HFFc6 (cell line): ENCODE measurements at places on chromosomes 2 and 18. TPM values are rescaled to one million over a fixed set of nuclear protein-coding genes. Genes with fewer than 3 reads are reported as not detected.

DNA sequence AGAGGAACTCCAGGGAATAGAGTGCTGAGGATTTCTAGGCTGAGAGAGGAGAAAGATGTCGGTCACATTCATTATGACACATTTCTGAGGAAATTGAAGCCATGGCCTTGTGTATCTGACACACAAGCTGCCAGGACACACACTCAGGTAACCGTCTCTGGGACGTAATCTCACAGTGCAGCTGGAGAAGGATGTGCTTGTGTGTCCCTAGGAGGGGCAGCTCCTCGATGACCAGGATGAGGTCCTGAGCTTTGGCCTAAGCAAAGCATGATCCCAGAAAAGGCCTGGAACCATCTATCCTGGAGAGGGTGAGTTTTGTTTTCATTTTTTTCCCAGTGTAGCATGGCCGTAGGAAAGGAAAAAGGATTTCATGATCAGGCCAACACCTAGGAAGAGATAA is 102.2 kb downstream of the CAPN13 start:
- H3K36me3 ChIP-seq, result peaks cover 13% of the 10 kb centered on the region
- no peaks in the 10 kb centered on the region for H3K4me1 ChIP-seq
- H3K27ac ChIP-seq, result no peak overlapping the region
- no peaks in the 10 kb centered on the region; the same call in none of the 2 replicates for H3K27me3 ChIP-seq
- H3K4me3 ChIP-seq, result no peak overlapping the region

GRCh38 chr2:219298759-219299371 is 10.3 kb downstream of the PTPRN start:
- H3K27me3 ChIP-seq, result peaks cover 6% of the 10 kb centered on the region
- H3K27ac ChIP-seq, result no peak overlapping the region
- H3K4me3 ChIP-seq, result no peak overlapping the region
- H3K36me3 ChIP-seq, result no peaks in the 10 kb centered on the region

IL36RN gene
- not detected in 3 replicates for total RNA-seq

GRCh38 chr2:151769606-151770005 is 35.3 kb upstream of the NEB start:
- no peak for DNase-seq
- peaks cover 45% of the 10 kb centered on the region for H3K4me1 ChIP-seq
- no peak overlapping the region for H3K4me3 ChIP-seq
- no peak overlapping the region for H3K27ac ChIP-seq
- no peaks in the 10 kb centered on the region for H3K27me3 ChIP-seq

DNA sequence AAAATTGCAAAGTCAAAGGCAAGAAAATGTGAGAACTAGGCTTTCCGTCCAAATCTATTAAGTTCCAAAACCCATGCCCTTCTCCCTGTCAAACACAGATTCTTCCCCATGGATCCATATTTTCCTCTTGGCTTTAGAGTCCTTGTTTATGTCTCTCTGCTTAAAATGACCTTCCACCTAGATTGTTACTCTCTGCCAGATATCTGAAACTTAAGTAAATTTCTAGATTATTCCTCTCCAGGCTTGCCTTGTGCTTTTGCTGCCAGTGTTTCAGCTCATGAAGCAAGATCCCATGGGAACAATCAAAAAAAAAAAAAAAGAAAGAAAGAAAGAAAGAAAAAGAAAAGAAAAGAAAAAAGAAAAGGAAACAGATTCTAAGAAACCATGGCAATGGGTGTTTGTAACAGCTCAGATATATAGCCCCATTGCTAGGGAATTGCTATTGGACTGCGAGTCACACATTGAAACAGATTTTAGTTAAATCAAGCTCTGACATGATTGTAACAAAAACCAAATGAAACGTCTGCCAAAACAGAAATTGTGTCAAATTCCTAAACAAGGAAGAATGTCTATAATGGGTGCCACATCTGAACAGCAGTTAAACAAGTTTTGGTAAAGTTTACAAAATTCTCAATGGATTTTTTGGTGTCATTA is 660.7 kb upstream of the CNTNAP5 start:
- no peak overlapping the region for H3K27ac ChIP-seq
- H3K27me3 ChIP-seq, result no peaks in the 10 kb centered on the region
- H3K4me1 ChIP-seq, result no peaks in the 10 kb centered on the region

DNA sequence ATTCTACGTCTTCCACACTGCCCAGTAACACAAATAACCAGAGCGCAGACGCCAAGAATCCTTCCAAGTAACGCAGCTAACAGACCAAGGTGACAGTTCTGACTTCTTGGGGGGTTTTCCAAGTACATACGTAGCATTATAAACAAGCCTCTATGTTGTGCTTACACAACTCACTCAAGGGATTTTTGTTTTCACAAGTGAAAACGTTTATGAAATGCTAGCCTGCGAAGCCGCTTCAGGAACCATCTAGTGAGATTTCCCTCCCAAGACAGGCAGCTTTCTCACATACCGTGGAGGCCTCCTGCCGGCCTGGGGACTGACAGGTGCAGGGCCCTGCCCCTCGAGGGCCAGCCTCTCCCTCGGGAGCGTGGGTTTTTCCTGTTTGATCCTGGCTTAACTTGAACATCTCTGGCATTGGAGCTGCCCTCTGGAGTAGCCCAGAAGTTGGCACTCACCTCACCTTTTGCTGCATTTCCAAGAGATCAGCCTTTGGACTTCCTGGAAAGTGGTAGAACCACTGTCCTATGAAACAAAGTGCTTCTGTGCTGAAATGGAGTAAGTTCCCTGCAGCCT is 151.1 kb downstream of the MBP start:
- H3K4me1 ChIP-seq, result no peaks in the 10 kb centered on the region
- H3K36me3 ChIP-seq, result peaks cover 8% of the 10 kb centered on the region; the same call in 1 of the 2 replicates
- DNase-seq, result no peak
- H3K27ac ChIP-seq, result no peak overlapping the region
- H3K27me3 ChIP-seq, result peaks cover 2% of the 10 kb centered on the region
- no peak overlapping the region for H3K4me3 ChIP-seq

DNA sequence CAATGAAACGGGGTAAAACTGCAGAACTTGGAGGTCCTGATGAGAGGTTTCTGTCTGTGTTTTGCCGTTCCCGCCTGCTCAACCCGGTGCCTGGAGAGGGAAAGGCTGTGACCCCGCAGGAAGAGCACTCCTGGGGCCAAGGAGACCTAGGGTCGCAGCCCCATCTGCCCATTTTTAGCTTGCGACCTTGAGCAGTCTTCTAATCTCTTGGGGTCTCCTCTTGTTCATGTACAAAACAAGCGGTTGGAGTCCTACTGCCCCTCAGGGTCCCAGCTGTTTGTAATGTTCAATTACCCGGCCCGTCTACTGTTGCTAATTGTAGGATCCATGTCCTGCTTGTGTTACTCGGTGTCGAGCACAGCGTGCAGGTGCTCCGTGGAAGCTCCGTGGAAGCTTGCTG is 104.5 kb downstream of the PTGR3 start:
- no peak for DNase-seq
- H3K36me3 ChIP-seq, result peaks cover 4% of the 10 kb centered on the region; the same call in 1 of the 2 replicates
- no peak overlapping the region for H3K27ac ChIP-seq
- H3K27me3 ChIP-seq, result peaks cover 31% of the 10 kb centered on the region
- no peak overlapping the region for H3K4me3 ChIP-seq

- peak overlapping the region; percentile 75 for H3K4me3 ChIP-seq
- no peaks in the 10 kb centered on the region; the same call in 1 of the 2 replicates for H3K27me3 ChIP-seq
- peaks cover 16% of the 10 kb centered on the region for H3K4me1 ChIP-seq
- peak; percentile 15 for DNase-seq
- no peaks in the 10 kb centered on the region for H3K36me3 ChIP-seq
These were observed 611 bp downstream of the TCF7L1 start for GRCh38 chr2:85133751-85134254.

DNA sequence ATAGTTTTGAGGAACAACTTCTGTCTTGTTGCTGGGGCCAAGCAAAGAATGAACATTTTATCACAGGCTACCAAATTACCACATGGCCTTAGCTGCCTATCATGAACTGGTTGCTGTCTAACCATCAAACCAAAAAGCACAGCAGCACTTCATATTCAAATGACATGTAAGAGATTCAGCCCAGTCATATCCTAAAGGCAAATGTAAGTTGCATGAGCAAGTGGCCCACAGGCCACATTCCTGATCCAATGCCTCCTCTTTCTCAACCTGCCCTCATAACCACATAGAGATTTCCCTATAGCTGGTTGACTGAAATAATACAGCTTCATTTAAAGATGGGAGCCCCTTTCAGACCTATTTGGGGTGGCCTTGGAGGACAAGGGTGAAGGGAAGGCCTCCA is 572.3 kb downstream of the IRS1 start:
- no peaks in the 10 kb centered on the region for H3K36me3 ChIP-seq
- no peaks in the 10 kb centered on the region for H3K27me3 ChIP-seq
- no peak overlapping the region for H3K27ac ChIP-seq
- peaks cover 10% of the 10 kb centered on the region for H3K4me1 ChIP-seq

GRCh38 chr2:134351899-134352298 is 98.0 kb downstream of the MGAT5 start:
- H3K36me3 ChIP-seq, result peaks cover 39% of the 10 kb centered on the region
- H3K27me3 ChIP-seq, result peaks cover 2% of the 10 kb centered on the region; the same call in 1 of the 2 replicates
- no peak overlapping the region for H3K4me3 ChIP-seq
- peaks cover 17% of the 10 kb centered on the region for H3K4me1 ChIP-seq

- peaks cover 19% of the 10 kb centered on the region for H3K27me3 ChIP-seq
- H3K4me1 ChIP-seq, result peaks cover 11% of the 10 kb centered on the region
- no peaks in the 10 kb centered on the region for H3K36me3 ChIP-seq
- DNase-seq, result no peak
- H3K27ac ChIP-seq, result no peak overlapping the region
- no peak overlapping the region for H3K4me3 ChIP-seq
These were observed 36.6 kb downstream of the SCTR start for GRCh38 chr2:119487434-119488244.

GRCh38 chr2:137939026-137939425 is 25.2 kb upstream of the HNMT start:
- no peaks in the 10 kb centered on the region for H3K36me3 ChIP-seq
- H3K27ac ChIP-seq, result no peak overlapping the region
- H3K27me3 ChIP-seq, result peaks cover 18% of the 10 kb centered on the region; the same call in 1 of the 2 replicates
- H3K4me3 ChIP-seq, result no peak overlapping the region
- no peaks in the 10 kb centered on the region for H3K4me1 ChIP-seq
- DNase-seq, result no peak

GRCh38 chr18:59907660-59908059 is 7.9 kb downstream of the PMAIP1 start:
- peaks cover 7% of the 10 kb centered on the region; the same call in 1 of the 2 replicates for H3K36me3 ChIP-seq
- peaks cover 83% of the 10 kb centered on the region for H3K4me1 ChIP-seq
- no peak for DNase-seq
- no peak overlapping the region for H3K27ac ChIP-seq
- H3K4me3 ChIP-seq, result no peak overlapping the region

- DNase-seq, result no peak
- no peaks in the 10 kb centered on the region; the same call in 1 of the 2 replicates for H3K36me3 ChIP-seq
- no peak overlapping the region for H3K4me3 ChIP-seq
- H3K4me1 ChIP-seq, result no peaks in the 10 kb centered on the region
These were observed 139.4 kb downstream of the CYRIA start for GRCh38 chr2:16526193-16526592.

DNA sequence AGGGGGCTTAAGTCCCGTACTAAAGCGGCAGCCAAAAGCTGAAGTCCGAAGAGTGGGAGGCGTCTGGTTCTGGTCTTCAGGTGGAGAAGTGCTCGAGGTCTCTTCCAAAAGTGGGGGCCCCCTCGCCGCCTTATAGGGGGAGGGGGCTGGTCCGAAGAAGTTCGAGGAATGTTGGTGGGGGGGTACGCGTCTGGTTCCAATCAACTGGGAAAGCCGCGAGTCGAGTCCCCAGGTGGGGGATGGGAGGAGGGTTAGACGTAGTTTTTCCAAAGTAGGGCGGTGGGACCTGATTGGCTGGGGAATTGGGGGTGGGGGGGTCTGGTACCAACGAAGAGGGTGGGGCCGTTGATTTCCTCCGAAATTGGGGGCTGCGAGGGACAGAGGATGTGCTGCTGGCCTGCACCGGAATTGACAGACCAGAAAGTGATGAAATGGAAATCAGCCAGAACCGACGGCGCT is 594 bp downstream of the ITM2C start:
- H3K4me3 ChIP-seq, result peak overlapping the region; percentile 89
- H3K4me1 ChIP-seq, result peaks cover 7% of the 10 kb centered on the region
- H3K27me3 ChIP-seq, result peaks cover 15% of the 10 kb centered on the region
- H3K27ac ChIP-seq, result no peak overlapping the region
- no peak for DNase-seq
- H3K36me3 ChIP-seq, result no peaks in the 10 kb centered on the region

DNA sequence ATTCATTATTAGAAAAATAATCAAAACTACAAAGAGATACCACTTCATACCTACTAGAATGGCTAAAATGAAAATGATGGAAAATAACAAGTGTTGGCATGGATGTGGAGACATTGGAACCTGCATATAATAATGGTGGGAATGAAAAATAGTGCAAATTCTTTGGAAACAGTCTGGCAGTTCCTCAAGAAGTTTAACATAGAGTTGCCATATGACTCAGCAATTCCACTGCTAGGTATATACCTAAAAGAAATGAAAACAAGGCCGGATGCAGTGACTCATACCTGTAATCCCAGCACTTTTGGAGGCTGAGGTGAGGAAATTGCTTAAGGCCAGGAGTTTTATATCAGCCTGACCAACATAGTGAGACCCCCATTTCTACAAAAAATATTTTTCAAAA is 41.6 kb upstream of the ACYP2 start:
- no peaks in the 10 kb centered on the region; the same call in 1 of the 2 replicates for H3K27me3 ChIP-seq
- peak overlapping the region; percentile 13; the same call in 1 of the 2 replicates for H3K4me3 ChIP-seq
- DNase-seq, result peak; percentile 74
- H3K27ac ChIP-seq, result peak overlapping the region; percentile 68
- H3K4me1 ChIP-seq, result peaks cover 26% of the 10 kb centered on the region
- H3K36me3 ChIP-seq, result peaks cover 13% of the 10 kb centered on the region; the same call in 1 of the 2 replicates

AKAIN1 gene
- total RNA-seq, result not detected in 3 replicates

CD207 gene
- total RNA-seq, result not detected in 3 replicates

SCN9A gene
- 35.2 to 56.3 TPM (median 48.5 TPM) in 3 replicates for total RNA-seq

- no peaks in the 10 kb centered on the region for H3K4me1 ChIP-seq
- H3K36me3 ChIP-seq, result no peaks in the 10 kb centered on the region
- no peaks in the 10 kb centered on the region; the same call in 1 of the 2 replicates for H3K27me3 ChIP-seq
- no peak overlapping the region for H3K4me3 ChIP-seq
- H3K27ac ChIP-seq, result no peak overlapping the region
These were observed 141.7 kb downstream of the CMPK2 start for GRCh38 chr2:6723865-6724604.

GRCh38 chr18:9536354-9537152 is 61.2 kb downstream of the RALBP1 start:
- peaks cover 66% of the 10 kb centered on the region for H3K4me1 ChIP-seq
- peak; percentile 58 for DNase-seq
- peak overlapping the region; percentile 92 for H3K27ac ChIP-seq
- peaks cover 38% of the 10 kb centered on the region for H3K36me3 ChIP-seq
- H3K27me3 ChIP-seq, result no peaks in the 10 kb centered on the region

RNF103 gene
- total RNA-seq, result 13.0 to 17.7 TPM (median 15.3 TPM) in 3 replicates

GRCh38 chr2:146821836-146822316 is 1023.0 kb upstream of the ACVR2A start:
- H3K4me1 ChIP-seq, result no peaks in the 10 kb centered on the region
- DNase-seq, result no peak
- H3K4me3 ChIP-seq, result no peak overlapping the region
- H3K27ac ChIP-seq, result no peak overlapping the region
- H3K36me3 ChIP-seq, result no peaks in the 10 kb centered on the region

DNA sequence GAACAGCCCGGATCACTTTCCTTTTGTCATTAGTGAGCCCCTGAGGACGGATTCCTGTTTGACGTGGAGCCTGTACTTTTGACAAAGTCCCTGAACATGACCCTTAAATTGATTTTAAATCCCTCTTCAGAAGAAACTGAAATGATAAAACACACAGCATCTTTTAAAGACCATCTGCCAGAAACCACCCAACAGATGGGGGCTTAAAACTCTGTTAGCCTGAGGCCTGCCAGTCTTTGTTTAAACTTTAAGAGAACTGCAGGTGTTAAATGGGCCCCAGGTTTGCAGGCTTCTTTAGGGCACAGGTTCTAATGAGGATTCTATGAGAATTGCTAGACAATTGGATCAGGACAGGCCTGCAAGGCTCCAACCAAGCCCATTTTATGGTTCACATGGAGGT is 177.9 kb downstream of the ALK start:
- no peak for DNase-seq
- H3K36me3 ChIP-seq, result no peaks in the 10 kb centered on the region
- H3K27ac ChIP-seq, result no peak overlapping the region
- peaks cover 16% of the 10 kb centered on the region for H3K4me1 ChIP-seq
- H3K27me3 ChIP-seq, result peaks cover 16% of the 10 kb centered on the region
